ENCODE measurements at places on chromosomes 2 and 18.

- no peak for DNase-seq
These were observed 1690.4 kb upstream of the SLC39A10 start for GRCh38 chr2:193966590-193966989.

GRCh38 chr18:67553437-67553836 is 36.9 kb upstream of the DSEL start:
- DNase-seq, result no peak

- no peak for DNase-seq
These were observed 152.8 kb downstream of the DSEL start for GRCh38 chr18:67363694-67364093.

GRCh38 chr18:62450175-62450545 is 72.7 kb upstream of the ZCCHC2 start:
- no peak for DNase-seq

GRCh38 chr2:31736695-31737454 is 156.1 kb upstream of the SRD5A2 start:
- no peak for DNase-seq

GRCh38 chr2:203730076-203730729 is 23.8 kb downstream of the CD28 start:
- peak; percentile 20 for DNase-seq

- DNase-seq, result no peak
These were observed 265.1 kb upstream of the TNP1 start for GRCh38 chr2:217125014-217125413.

DNA sequence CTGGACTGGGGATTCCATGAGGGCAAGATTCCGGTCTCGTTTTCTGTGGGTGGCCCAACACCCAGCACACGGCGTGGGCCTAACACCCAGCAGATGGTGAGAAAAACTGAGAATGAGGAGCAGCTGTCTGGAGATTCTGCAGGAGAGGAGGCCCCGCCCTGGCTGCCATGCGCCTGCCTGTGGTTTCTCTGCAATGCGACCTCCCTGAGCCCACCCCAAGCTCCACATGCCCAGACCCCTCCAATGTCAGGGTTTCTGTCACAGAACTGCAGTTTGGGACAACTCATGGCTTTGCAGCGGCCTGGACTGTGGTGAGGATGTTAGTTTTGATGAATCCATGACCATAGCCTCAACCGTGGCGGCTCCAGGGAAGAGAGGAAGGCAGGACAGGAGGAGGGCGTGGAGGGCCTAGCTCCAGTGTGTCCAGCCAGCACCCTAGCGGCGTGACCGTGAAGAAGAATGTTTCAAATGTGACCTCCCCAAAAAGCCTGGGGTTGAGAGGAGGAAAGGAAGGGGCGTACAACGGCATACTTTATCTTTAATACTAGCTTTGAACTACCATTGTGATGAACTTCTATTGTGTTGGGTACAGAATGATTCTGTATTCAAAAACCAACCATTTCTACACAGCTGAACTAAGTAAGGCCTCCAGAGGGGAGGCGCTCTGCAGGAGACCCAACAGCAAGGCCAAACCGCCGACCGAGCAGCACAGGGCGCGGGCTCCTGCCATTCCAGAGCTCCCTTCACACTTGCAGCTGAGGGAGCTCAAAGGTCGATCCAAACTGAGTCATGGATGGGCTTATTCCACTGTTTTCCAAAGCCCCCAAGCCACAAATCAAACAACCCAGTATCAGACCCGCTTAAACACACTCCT is 3.4 kb downstream of the PXDN start:
- no peak for DNase-seq

DNA sequence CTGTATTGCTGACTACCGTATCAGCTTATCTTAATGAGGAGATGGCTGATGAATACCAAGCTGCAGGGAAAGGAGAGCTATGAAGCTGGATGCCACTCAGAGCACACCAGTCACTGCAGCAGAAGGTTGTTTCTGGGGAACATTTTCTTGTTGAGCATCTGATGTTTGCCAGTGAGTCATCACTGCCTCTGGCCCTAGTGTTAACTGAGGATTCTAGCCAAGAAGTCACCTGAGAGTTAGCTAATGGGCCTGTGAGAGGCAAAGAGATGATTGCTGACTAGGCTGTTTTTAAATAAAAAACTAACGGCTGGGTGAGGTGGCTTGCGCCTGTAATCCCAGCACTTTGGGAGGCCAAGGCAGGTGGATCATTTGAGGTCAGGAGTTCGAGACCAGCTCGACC is 37.9 kb downstream of the CCDC150 start:
- peak; percentile 36 for DNase-seq

GRCh38 chr2:200728630-200729029 is 83.1 kb upstream of the BZW1 start:
- DNase-seq, result no peak

DNA sequence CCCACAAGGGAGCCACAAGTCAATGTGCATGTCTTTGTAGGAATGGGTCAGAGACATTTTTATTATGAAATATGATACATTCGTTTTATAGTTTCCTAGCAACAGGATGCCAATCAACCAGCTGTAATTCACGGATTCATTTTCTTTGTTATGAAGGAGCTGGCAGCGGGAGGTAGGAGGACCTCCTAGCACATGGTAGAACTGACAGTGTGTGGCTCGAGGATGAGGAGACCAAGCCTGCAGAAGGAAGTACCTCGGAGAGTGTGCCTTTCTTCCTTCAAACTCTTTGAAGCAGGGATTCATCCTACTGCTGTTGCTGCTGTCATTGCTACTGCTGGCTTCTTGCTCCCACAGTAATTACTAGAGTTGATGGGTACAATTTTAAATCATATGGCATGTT is 504.8 kb upstream of the KLHL29 start:
- no peak for DNase-seq

DNA sequence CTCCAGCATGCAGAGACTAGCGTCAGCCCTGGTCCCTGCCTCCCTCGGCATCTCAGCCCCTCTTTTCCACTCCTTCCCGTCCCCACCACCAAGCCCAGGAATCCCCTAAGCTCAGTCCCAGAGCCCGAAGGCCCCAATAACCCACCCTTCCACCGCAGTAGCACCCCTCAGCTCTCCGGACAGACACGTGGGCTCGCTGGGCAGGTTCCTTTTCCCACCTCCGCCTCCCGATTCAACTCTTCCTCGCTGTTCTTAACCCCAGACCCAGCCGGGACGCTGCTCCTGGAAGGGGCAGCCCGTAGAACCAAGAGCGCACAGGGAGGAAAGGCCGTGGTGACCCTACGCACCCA is 1.4 kb downstream of the IHH start:
- no peak for DNase-seq

GRCh38 chr2:151120011-151120410 is 141.7 kb downstream of the RBM43 start:
- DNase-seq, result no peak

- DNase-seq, result no peak
These were observed 49.5 kb upstream of the RAB12 start for GRCh38 chr18:8559612-8560186.

DNA sequence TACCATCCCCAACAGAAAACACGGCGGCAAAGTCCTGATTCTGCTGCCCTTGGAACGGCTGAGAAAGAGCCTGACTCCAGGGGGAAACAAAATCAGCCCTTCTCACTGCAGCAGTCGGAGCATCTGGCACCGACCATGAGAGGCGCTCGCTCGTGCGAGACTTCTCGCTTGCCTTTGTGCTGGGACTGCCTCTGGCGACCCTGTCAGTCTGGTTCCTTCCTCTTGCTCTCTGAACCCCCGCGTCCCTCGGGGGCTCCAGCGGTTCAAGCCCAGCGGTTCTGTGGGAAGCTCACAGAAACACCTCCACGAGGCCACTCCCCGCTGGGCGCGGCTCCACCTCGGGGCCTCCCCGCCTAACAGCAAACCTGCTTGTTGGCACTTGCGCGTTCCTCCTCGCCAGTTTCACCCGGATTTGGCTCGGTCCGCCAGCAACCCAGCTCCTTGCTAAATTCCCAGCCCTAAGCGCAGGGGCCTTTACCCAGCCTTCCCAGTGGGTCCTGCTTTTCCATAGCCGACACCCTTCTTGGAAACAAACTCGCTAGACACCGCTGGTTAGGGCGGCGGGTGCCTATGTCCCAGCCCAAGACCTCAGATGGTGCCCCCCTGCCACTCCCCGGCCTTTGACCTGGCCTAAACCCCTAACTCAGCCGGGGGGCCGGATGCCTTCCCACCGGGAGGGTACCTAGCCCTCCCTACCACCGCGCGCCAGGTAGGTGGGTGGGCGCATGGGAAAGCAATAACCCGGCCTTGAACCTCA is 2.2 kb downstream of the RND3 start:
- no peak for DNase-seq

DNA sequence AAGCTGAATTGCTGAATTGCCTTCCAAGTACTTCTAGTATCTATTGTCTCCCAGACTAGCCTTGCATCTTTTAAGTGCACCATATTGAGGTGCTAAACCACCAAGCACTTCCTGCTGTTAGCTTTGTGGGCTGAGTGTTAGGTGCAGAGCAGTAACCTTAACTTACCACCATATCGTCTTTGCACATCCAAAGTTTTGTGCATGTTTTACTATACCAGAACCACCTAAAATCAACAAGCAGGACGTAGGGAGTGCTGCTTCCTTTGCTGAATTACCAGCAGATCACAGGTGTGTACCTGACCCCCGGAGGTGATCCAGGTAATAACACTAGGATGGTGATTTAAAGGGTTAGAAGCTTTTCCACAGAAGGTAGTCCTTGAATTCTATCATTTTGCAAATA is 359.9 kb upstream of the HNRNPA3 start:
- no peak for DNase-seq

GRCh38 chr2:212904646-212905045 is 246.8 kb downstream of the IKZF2 start:
- no peak for DNase-seq

DNA sequence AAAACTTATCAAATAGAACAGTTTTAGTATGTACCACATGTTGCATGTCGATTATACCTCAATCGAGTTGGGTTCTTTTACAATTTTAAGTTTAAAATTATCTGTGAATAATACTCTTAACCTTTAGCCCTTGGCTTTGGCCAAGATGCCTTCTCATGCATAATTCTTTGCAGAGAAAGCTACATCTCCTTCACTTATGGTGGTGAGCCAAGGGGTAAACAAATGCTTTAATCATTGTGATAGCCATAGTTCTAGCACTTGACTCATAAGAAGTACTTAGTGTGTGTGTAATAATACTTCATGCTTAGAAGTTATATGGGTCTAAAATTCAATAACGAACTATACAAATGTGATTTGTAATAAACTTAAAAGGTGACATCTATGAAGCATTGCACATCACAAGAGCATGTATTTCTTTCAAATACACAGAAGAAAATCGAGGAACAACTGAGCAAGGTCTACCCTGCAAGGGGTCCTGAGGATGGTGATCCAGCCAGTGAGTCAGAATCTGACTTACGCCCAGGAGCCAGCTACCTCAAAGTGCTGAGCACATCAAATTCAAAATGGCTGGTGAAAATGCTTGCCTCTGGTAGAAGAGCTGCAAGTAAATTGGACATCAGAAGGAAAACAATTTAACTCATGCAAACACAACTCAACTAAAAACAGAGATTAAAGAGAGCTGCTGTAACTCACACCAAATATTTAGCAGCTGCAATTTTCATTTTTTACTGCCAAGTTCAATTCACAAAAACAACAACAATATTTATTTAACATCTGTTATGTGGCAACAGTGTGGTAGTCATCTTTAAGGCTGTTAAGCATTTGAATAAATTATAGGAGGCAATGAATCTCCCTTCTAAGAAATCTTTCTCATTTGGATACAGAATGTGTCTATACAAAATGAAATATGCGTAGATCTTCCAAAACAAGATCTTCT is 23.8 kb upstream of the TTC39C start:
- DNase-seq, result no peak

DNA sequence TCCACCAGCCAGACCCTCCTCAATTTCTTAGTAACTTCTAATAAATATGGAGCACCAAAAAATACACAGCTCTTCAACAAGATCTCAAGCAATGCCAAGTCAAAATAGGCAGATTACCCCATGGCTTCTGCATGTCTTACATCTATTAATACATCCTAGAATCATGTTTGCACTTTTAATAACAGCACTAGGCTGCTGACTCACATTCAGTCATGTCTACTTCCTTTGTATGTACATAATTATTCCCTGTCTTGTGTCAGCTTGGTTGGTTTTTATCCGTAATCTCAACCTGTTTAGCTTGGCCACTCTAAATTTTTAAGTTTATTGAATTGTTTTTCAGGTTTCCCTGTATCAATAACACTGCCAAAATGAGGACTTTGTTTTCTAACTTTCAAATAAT is 420.1 kb upstream of the ACVR2A start:
- no peak for DNase-seq

DNA sequence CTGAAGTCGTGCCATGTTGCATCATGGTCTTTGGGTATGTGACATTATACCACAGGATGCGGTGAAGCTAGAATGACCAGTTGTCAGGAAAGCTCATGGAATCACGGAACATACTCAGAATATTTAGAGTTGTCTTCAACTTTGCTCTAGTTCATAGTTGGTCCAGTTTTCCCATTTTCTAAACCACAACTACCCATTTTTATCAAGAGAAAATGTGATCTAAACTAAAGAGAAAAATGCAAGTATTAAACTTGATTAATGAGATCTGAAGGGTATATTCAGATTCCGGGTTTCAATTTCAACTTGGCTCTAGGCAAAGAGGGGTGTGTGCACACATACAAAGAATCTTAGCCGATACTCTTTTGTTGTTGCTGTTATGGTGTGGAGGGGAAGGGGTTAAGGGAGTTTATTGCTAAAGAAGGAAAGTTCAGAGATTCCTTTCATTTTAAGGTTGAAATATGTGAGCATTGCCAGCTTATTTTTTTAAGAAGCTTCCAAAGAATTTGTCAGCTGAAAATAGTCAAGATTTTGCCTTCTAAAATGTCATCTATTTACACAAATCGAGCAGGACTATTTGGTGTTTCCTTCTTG is 516.6 kb upstream of the ZEB2 start:
- peak; percentile 51 for DNase-seq

GRCh38 chr18:67151366-67151765 is 365.2 kb downstream of the DSEL start:
- no peak for DNase-seq

- DNase-seq, result no peak
These were observed 145.2 kb downstream of the BCL11A start for GRCh38 chr2:60408207-60408606.

GRCh38 chr2:37873229-37873628 is 51.9 kb upstream of the RMDN2 start:
- no peak for DNase-seq

- DNase-seq, result peak; percentile 98
These were observed at the start of gene CFAP53 for GRCh38 chr18:50266248-50266704. CFAP53 (minus strand) TSS chr18:50266495; CDS start chr18:50266404, 91 bp downstream.

- DNase-seq, result no peak
These were observed 17.8 kb downstream of the MYO1B start for GRCh38 chr2:191263050-191263449.

- DNase-seq, result no peak
These were observed 221.5 kb upstream of the SMAD7 start for GRCh38 chr18:49172246-49172645.

GRCh38 chr2:214107726-214108125 is 303.1 kb upstream of the VWC2L start:
- no peak for DNase-seq

- no peak for DNase-seq
These were observed 378.8 kb upstream of the REG3G start for GRCh38 chr2:78646533-78647364.

GRCh38 chr18:1806884-1807615 is 764.3 kb downstream of the METTL4 start:
- DNase-seq, result no peak

All from AG08395 (cell line).